ENCODE measurements at places on chromosomes 1 and 21.

DNA sequence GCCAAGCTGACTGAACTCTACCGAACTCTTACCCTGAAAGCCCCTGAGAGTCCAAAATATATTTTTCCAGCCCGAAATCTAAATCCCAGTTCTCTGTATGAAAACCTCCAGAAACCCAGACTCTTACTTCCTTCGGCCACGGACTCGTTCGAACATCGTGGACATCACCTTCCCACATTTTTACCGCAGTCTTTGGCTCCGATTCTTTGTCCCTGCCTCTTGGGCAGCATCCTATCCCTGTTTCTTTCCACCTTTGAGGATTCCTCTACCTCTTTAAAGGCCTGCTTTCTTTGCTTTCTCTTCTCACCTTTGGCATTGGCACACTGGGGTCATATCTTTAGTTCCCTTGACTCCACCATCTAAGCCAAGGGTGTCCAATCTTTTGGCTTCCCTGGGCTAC, 932 bp upstream of the USP24 start:
- no peak for DNase-seq

GRCh38 chr1:246297279-246298265, 209.5 kb downstream of the SMYD3 start:
- no peak for DNase-seq

GRCh38 chr1:1243807-1244191, 2.7 kb downstream of the C1QTNF12 start:
- no peak for DNase-seq

GRCh38 chr1:66931590-66931989, 6.8 kb downstream of the MIER1 start:
- DNase-seq = no peak

DNA sequence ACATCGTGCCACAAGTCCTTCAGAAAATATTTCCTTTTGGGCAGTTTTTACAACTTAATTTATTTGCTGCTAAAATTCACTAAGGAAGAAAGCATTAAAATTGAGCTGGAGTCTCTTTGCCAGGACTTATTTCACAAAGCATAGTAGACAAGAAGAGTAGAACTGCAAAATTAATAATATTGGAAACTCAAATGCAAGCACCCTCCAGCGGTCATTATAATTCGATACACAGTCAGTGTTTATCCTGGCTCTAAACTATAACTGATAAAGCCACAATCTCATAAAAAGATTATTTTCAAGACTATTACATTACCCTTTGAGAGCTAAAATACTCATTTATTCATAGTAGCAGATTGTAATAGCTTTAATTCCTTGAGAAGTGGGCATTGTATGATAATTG, 655.4 kb downstream of the RWDD3 start:
- DNase-seq = no peak

DNA sequence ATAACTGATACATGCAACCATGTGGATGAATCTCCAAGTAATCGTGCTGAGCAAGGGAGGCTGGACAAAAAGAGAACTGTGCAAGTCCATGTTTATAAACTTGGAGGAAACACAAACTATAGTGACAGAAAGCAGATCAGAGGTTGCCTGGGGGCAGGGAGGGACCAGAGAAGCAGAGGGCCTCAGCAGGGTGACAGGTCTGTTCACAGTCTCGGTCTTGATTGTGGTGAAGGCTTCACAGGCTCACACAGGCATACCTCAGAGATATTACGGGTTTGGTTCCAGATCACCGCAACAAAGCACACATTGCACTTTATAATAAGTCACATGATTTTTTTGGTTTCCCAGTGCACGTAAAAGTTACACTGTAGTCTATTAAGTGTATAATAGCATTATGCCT, 28.5 kb downstream of the ACOT7 start:
- no peak for DNase-seq

DNA sequence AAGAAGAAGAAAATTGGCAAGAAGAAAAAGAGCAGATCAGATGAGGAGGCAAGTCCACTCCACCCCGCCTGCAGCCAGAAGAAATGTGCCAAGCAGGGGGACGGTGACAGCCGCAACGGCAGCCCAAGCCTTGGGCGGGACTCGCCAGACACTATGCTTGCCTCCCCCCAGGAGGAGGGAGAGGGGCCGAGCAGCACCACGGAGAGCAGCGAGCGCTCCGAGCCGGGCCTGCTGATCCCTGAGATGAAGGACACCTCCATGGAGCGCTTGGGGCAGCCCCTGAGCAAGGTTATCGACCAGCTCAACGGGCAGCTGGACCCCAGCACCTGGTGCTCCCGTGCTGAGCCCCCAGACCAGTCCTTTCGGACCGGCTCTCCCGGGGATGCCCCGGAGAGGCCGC, 9.0 kb upstream of the SLC25A34 start:
- DNase-seq = no peak

GRCh38 chr1:47791879-47792608, 205.1 kb downstream of the TRABD2B start:
- DNase-seq = no peak

- DNase-seq = peak; percentile 75
These were observed 22.2 kb upstream of the TMEM200B start for GRCh38 chr1:29145739-29146437.

DNA sequence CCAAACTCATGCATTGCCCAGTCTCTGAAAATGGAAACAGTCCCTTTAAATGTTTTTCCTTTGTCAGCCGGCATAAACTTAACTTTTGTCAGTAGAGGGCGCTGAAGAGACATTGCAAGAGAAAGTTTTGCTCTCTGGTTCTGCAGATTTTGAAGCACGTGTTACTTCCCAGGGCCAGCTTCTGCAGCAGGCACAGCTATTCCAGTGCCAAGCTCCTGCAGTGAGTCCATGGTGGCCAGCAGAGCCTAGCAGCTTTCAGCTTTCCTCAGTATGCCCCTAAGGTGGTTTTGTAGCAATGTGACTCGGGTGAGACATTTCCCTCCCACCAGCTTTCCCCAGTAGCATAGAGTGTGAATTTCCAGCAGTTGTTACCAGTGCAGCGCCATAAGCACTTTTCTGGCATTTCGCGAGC, 2.6 kb upstream of the IFI44L start:
- DNase-seq = peak; percentile 74

- DNase-seq = no peak
These were observed 4.5 kb downstream of the MAP7D1 start for GRCh38 chr1:36160388-36160948.

DNA sequence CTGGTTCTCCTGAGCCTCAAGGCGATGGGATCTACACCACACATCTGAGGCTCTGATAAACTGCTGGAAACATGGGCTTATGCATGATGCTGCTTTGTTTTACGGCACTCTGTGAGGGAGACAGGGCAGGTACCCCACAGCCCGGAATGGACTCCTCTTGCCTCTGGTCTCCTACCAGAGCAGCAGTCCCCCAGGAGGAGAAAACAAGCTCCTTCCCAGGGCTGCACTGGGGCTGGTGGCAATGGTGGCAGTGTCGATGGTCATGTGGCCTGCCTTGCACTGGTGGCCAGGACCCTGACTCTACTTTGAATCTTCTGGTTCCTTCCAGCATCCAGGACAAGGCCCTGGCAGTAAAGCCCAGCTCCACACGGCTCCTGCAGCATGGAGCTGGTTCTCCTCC, 79.4 kb downstream of the TOMM20 start:
- no peak for DNase-seq

DNA sequence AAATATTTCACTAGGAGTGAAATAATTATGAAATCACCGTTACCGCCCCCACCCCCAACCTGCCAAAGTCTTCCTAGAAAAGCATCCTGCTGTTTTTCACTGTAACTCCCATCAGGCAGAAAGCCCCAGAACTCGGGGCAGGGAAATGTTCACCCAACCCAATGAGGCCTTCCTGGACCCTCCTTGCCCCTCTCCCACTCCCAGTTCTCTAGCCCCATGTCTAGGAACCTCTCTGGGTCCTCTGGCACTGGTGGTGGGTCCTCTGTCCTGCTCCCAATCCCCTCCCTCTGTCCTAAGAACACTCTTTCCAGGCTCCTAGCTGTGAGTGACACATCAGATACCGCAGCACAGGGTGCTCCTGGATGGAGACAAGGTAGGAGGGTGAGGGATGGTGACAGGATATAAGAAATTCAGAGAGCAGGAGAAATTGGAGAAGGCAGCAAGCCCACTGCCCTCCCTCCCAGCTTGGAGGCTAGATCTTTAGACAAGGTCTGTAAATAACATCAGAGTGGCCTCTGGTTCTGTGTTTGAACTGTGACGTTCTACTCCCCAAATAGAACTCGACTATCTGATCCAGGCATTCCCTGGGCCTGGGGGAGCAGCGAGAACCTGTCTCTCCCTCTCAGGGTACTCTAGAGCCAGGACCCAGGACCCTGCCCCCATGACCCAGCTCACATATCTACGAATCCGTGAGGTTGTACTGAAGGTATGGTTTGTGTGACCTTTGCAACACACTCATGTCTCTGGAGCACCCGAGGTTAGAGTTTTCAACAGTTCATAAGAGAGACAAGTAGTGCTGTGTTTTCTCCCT, 23.3 kb upstream of the BTG2 start:
- no peak for DNase-seq

DNA sequence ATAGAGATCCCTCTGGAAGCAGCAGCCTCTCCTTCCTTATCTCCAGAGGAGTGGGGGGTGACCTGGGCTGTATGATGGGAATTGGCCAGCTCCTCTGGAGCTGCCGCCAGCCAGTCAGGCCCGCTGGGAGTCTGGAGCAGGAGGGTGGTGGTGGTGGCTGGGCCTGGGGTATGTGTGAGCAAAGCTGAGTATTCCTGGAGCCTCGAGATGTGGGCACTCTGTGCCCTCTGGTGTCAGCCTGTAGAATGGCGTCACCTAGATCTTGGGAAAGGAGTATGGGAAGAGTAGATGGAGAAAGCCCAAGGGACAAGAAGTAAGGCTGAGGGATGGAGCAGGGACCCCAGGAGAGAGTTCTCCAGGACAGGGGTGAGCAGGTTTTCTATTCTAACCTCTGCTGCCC, 16.0 kb downstream of the VANGL2 start:
- peak; percentile 59 for DNase-seq

- DNase-seq = no peak
These were observed 10.7 kb downstream of the EPHB2 start for GRCh38 chr1:22721122-22721873.

- no peak for DNase-seq
These were observed 180.2 kb downstream of the CRB1 start for GRCh38 chr1:197448121-197448779.

- no peak for DNase-seq
These were observed 207.1 kb upstream of the DEPDC1 start for GRCh38 chr1:68703921-68704354.

- no peak for DNase-seq
These were observed 160.5 kb downstream of the PEX14 start for GRCh38 chr1:10635085-10635896.

- DNase-seq = no peak
These were observed 27.2 kb downstream of the GORAB start for GRCh38 chr1:170559166-170559565.

Measured in A549 (cell line).